ENCODE measurements at places on chromosomes 7 and 10.

GRCh38 chr7:1927937-1928644 lies 258.0 kb downstream of the ELFN1 start:
- DNase-seq: no peak

- DNase-seq: no peak
Measured at GRCh38 chr7:53013925-53014324, 21.5 kb upstream of the POM121L12 start.

GRCh38 chr7:26337232-26337865 lies 45.7 kb downstream of the SNX10 start:
- no peak for DNase-seq

- no peak for DNase-seq
Measured at GRCh38 chr7:13091974-13092707, 404.7 kb downstream of the ARL4A start.

DNA sequence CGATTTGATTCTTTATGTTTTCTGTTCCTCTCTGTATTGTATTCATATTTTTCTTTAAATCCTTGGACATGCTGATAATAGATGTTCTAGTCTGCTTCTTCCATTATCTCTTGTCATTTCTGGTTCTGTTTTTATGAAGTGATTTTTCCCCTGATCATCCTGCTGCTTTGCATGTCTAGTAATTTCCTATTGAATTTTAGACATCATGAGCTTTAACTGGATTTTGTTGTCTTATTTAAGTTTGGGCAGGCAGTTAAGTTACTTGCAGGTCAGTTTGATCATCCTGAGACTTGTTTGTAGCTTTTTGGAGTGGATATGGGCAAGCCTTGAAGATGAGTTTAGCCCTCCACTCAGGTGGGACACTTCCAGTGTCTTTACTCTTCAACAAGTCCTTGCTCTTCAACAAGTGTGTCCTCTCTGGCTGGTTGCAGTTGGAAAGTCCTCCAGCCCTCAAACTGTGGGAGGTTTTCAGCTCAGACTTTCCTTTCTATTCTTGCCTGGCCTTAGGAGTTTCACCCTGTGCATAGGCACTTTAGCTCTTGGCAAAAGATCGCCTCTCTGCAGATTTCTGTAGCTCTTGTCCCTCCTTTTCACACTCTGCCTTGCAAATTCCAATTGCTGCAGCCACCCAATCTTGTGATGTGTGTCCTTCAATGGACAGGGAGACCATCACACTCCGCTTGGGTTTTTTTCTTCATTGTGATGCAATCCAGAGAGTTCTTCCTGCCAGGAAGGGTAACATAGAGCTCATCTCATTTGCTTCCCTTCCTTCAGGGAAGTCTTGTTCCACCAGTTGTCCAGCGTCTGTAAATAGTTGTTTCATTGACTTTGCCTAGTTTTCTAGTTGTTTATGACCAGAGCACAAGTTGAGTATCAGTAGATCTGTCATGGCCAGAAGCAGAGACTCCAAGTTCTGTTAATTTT lies 197.2 kb upstream of the SH2B2 start:
- no peak for DNase-seq

DNA sequence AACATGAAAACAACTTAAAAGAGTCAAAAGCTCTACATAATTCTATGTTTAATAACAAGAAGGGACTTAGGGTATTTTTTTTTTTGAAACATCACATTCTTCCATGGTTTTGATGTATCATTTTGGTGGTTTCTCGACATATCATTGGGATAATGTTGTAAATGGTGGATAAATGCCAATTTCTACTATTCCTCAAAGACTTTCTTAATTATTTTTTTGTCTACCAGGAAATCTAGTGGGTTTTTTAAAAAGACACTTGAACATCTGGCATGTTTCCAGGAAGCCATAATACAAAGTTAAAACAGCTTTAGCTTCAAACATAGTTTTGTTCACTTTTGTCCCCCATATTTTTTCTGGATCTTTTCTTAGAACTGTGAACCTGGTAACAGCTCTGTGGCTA lies 200.4 kb downstream of the DKK1 start:
- DNase-seq: no peak

GRCh38 chr7:119556436-119556835 lies 716.5 kb upstream of the KCND2 start:
- no peak for DNase-seq

GRCh38 chr10:95429639-95430038 lies 131.5 kb downstream of the SORBS1 start:
- no peak for DNase-seq

- DNase-seq: no peak
Measured at GRCh38 chr7:4771737-4772136, 3.7 kb upstream of the AP5Z1 start.

DNA sequence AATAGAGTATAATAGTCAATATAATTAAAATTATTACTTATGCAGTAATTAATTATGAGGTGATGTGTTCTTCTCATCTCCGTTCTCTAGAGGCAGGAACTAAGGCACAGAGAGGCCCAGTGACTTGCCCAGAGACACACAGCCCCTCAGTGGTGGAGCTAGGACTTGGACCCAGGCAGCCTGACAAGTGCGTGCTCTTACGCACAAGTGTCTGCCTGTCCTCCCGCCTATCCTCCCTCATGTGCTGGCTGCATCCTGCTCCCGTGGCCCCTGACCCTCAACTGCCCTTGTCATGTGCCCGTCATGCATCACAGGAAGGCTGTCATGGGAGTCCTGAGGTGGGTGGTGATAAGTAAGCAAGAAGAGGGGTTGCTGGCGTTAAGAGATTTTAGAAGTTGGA lies 14.3 kb downstream of the IL2RA start:
- no peak for DNase-seq

DNA sequence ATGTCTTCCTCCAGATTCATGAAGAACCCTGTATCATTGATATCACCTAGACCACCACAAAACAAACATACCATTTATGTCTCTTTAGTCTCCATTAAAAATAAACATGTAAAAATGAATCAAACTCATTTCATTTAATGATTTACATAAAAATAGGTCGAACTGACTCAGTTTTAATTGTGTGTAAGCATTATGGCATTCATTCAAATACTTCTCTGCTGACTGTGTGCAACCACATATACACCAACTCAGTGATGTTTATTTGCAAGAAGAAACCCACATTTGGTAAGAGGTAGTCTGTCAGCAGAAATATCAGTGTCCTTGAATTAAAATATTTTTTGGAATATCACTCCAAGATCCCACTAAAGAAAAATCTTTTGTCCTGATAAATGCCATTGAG lies 30.5 kb downstream of the ABCB1 start:
- DNase-seq: no peak

DNA sequence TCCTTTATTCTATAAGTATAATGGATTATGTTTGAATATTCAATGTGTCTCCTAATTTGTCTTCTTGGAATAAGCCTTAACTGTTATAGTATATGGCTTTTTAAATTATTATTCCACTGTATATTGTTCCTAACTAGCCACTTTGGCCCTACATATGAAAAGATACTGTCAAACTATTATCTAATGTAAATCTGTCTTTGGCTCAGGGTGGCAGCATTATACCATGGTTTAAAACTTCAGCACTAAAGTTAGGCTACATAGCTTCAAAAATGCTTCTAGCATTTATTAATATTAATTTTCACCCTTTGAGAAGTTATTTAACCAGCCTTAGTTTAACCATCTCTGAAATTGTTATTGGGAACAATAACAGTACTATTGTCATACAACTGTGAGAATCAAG lies 543.1 kb upstream of the MBL2 start:
- DNase-seq: no peak

DNA sequence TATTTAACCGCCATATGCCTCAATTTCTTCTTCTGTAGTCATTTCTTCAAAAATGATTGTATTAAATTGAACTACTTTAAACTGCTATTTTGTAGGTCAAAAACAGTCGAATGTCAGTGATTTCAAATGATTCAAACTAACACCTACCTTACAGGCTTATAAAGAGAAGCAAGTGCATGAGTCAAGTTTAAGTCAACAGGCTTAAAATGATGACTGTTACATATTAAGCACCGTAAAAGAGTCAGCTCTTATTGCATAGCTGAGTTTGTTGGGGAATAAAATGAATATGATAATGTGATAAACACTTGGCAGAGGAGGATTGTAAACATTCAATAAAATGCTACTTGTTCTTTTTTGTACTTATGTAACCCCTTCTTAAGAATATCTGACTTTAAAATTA lies 90.1 kb upstream of the ANKRD1 start:
- no peak for DNase-seq

DNA sequence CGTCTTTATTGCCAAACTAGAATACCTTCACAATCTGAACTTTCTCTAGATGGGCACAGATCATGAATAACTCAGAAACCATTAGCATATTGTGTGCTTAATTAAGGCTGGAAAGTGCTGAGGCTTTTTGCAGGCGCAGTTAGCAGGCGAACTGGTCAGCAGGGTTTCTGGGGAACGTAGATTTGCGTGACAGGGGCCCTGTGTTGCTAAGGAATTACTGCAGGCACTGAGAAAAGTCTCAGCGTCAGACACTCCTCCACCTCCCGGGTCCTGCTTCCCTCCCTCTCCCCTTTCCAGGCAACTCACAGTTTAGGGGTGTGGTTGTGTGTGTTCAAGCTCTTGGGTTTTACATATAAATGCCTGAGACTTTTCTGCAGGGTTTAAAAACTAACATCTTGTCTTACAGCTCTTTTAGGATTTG lies 2.2 kb downstream of the MAP3K8 start:
- no peak for DNase-seq

GRCh38 chr7:86282014-86282682 lies 361.6 kb upstream of the GRM3 start:
- DNase-seq: no peak

DNA sequence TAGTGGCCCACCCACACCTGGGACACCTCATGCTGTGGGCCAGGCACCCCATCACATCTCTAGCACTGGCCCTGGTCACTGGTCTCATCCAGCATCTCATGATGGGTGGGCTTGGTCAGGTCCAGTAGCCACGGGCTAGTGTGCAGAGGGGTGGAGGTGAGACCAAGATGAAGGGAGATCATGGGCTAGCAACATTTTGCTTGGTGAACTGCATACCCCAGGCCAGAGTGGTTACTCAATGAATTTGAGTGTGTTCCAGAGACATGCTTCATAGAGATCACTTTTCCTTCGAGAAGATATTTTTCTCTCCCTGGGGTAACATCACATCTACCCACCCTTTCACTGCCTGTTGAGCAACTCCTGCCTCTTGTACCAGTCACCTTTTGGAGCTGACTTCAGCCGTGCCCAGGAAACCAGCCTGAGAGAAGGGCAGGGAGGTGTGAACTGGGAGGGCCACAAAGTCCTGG lies 44.2 kb downstream of the MINDY4 start:
- no peak for DNase-seq

DNA sequence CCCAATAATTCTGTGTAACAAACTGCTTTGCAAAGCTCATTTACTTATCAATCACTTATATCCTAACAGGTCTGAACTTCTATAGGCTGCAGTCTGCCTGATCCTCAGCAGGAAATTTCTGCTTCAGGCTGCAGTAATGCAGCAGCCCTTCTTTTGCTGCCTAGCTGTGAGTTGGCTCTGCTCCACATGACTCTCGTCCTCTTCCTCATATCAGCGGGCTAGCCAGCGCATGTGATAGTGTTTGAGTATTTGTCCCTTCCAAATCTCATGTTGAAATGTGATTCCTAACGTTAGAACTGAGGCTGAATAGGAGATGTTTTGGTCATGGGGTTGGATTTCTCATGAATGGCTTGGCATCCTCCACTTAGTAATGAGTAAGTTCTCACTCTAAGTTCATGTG lies 387.8 kb downstream of the SEMA3D start:
- DNase-seq: no peak

- no peak for DNase-seq
Measured at GRCh38 chr10:103491729-103492364, 1.7 kb upstream of the NEURL1 start.

GRCh38 chr7:2276107-2276506 lies 34.1 kb downstream of the NUDT1 start:
- DNase-seq: no peak

GRCh38 chr10:125091891-125092290 lies 68.5 kb downstream of the CTBP2 start:
- no peak for DNase-seq

GRCh38 chr7:24029068-24029467 lies 254.9 kb upstream of the NPY start:
- DNase-seq: no peak

GRCh38 chr7:135337977-135338550 lies 104.4 kb downstream of the STRA8 start:
- no peak for DNase-seq

- DNase-seq: no peak
Measured at GRCh38 chr7:72222136-72222535, 190.0 kb downstream of the CALN1 start.

DNA sequence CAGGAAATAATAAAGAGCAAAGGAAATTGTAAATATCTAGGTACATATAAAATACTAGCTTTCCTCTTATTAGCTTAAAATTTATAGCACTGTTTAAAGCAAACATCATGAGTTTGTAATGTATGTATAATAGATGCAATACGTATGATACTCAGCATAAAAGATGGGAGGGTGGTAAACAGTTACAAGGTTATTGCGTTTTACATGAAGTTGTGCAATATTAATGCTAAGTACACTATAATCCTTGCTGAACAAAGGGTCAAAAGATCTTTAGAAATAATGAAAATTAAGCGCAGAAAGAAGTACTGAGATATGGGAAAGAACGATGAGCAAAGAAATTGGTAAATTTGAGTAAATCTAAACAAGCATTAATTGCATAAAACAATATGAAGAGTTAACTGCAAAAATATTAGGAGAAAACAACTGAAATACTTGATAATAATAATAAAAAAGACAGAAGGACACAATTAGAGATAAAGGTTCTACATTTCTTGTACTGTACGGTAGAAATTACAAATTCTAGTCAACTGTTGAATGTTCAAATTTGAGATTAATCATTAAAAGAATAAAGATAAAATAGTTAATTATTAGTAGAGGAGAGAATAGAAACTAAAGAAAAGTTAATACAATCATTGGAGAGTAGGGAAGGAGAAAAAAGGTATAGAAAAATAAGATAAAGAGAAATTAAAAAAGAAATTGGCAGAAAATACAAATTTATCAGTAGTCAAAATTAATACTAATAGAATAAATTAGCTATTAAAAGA lies 17.9 kb downstream of the C10orf67 start:
- DNase-seq: no peak

DNA sequence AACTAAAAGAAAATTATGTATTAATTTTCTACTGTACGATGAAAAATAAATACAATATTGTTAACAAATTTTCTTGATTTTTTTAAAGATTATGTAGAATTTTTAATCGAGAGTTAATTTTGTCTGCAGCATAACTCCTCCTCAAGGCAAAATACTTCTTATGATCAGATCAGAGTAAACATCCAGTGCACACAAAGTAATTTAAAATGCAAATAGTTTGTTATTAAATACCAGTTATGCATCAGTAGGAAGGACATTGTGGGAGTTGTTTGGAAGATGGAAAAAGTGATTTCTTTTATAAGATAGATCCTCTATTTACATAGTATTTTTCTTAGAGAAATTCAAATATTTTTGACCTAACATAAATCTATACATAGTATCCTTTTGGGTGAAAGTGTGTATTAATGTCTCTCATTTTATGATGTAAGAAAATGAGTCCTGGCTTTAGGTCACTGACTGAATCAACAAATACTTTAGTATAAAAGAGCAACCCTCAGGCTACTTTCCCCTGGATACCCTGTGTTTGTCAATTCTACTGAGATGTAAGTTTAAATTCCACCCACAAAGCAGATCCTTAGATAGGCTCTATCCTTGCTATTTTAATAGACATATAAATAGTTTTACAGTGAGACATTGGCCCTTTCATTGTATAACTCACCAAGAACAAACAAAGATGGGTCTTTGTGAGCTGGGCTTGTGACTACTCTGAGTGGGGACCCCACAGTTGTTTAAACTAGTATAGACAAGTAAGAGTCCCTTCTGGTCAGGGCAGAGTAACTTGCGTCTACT lies 1133.7 kb downstream of the GATA3 start:
- no peak for DNase-seq
